Thymus (tissue), 14 donors: ENCODE measurements at places on chromosomes 1 and 21.

DNA sequence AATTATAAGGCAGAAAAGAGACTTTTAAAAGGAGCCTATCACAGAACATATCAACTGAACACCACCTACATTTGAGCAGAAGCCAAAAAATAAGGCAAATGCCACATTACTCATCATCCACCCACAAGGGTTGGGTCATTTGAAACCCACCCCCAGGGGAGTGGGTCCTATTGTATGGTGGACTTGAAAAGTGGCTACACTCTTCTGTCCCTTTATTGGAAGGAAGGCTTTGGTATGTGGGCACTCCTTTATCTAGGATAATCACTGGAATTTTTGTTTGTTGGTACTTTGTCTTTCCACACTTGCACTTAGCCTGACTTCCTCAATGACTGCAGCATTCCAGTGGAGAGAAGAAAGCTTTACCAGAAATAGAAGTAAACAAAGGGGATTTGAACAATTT is 157.2 kb upstream of the COL11A1 start:
- DNase-seq, result no peak

GRCh38 chr1:235067396-235068157 is 61.1 kb downstream of the TOMM20 start:
- DNase-seq, result no peak

DNA sequence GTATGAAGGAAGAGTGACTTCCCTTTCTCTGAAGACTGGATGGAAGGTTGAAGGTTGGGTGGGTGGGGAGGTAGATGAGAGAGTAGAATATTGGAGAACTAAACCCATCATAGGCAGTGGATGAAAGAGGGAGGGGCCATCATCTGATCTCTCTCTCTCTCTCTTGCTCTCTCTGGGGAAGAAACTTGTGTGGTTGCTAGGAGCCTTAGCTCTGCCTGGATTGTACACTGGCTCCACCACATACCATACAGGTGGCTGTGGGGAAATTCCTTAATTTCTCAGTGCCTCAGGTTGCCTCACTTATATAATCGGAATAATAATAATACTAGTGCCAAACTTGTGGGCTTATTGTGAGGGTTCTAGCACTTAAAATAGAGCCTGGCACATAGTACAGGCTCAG is 9.5 kb downstream of the XCL1 start:
- DNase-seq, result no peak

- no peak for DNase-seq
Measured at GRCh38 chr1:160844447-160845232, 18.0 kb downstream of the CD244 start.

GRCh38 chr1:147560765-147561471 is 19.6 kb downstream of the BCL9 start:
- DNase-seq, result no peak
